ENCODE measurements at places on chromosomes 2 and 18. TPM values are rescaled to one million over a fixed set of nuclear protein-coding genes. Genes with fewer than 3 reads are reported as not detected.

GRHL1 gene
- 8.0 TPM for total RNA-seq

TRABD2A gene
- total RNA-seq, result 19.1 TPM

C18orf63 gene
- total RNA-seq, result 9.8 TPM

DNAH6 gene
- 7.1 TPM for total RNA-seq

DCDC2C gene
- total RNA-seq, result 10.6 TPM

CDK15 gene
- total RNA-seq, result 6.3 TPM

HRH4 gene
- 0.39 TPM for total RNA-seq

SEMA4C gene
- total RNA-seq, result 11.4 TPM

GCG gene
- total RNA-seq, result not detected

IHH gene
- total RNA-seq, result 0.39 TPM

SPDYA gene
- total RNA-seq, result 40.9 TPM

INO80C gene
- 52.2 TPM for total RNA-seq

CPO gene
- 0.71 TPM for total RNA-seq

SFT2D3 gene
- total RNA-seq, result 13.2 TPM

FBXO48 gene
- 2.4 TPM for total RNA-seq

ZBTB7C gene
- 42.4 TPM for total RNA-seq

MFSD2B gene
- total RNA-seq, result 0.39 TPM

HOXD10 gene
- total RNA-seq, result 3.3 TPM

ZAP70 gene
- total RNA-seq, result 6.4 TPM

MC5R gene
- total RNA-seq, result 0.31 TPM

RNF152 gene
- total RNA-seq, result 20.3 TPM

CERKL gene
- total RNA-seq, result 2.1 TPM

DLX1 gene
- total RNA-seq, result not detected

CFAP65 gene
- total RNA-seq, result 15.5 TPM

POTEI gene
- total RNA-seq, result 76.1 TPM

CCDC68 gene
- 35.7 TPM for total RNA-seq

KRTCAP3 gene
- total RNA-seq, result 4.3 TPM

SLC30A3 gene
- total RNA-seq, result 130 TPM

B3GNT7 gene
- 5.0 TPM for total RNA-seq

Data from testis (tissue), 5 donors.